ENCODE measurements at places on chromosomes 4 and X.
A peak's percentile ranks its signal among the peaks of the same experiment; 100 is the strongest.

DNA sequence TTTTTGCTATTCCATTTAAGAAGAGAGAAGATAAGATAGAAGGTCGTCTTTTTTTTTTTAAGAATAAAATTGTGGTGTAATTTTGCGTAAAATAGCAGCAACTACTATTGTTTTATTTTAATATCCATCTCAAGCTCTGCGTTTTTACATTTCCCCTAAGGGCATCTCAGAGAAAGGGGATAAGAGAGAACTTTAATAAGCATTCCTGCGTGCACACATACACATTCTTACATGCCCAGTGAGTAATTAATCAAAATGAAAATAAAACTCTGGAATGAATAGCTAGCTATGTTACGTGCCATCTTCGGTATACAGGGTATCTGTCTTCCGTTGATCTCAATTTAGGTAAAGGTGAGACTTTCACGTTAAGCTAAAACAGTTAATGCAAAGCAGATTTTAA is 200.3 kb upstream of the TENM3 start:
- DNase-seq = no peak

DNA sequence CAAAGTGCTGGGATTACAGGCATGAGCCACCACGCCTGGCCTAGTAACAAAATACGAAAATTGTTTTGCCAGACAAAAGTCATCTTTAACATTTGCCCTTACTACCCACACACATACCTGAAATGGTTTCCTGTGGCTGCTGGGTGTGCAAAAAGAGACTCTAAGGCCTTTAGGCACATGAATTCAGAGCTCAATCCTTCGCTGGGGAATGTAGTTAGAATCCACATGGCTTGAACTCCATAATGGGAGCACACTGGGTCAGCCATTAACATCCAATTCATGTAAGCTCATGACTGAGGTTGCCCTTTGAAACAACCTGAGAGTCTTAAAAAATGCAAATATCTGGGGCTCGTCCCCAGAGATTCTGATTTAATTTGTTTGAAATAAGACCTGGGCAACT is 87.8 kb downstream of the HPGD start:
- DNase-seq = no peak

GRCh38 chrX:88865634-88866033 is 118.6 kb downstream of the CPXCR1 start:
- no peak for DNase-seq

DNA sequence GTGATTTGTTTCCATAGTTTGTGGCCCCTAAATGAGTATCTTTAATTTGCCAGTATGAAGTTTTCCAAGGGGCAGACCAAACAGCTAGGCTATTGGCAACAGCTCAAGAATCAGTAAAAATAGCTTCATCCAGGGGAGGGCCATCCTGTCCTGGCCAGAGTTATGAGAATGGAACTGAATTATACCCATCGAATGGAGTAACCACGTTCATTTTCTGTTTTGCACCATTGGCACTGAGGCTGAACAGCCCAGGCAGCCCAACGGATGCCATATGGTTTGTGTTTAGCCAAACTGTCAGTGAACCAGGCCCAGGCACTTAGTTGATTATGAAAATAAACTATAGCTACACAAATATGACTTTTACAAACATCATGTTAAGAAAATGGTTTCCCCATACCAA is 17.7 kb upstream of the ASB5 start:
- DNase-seq = no peak

GRCh38 chr4:139973015-139973414 is 181.0 kb downstream of the MAML3 start:
- DNase-seq = no peak

DNA sequence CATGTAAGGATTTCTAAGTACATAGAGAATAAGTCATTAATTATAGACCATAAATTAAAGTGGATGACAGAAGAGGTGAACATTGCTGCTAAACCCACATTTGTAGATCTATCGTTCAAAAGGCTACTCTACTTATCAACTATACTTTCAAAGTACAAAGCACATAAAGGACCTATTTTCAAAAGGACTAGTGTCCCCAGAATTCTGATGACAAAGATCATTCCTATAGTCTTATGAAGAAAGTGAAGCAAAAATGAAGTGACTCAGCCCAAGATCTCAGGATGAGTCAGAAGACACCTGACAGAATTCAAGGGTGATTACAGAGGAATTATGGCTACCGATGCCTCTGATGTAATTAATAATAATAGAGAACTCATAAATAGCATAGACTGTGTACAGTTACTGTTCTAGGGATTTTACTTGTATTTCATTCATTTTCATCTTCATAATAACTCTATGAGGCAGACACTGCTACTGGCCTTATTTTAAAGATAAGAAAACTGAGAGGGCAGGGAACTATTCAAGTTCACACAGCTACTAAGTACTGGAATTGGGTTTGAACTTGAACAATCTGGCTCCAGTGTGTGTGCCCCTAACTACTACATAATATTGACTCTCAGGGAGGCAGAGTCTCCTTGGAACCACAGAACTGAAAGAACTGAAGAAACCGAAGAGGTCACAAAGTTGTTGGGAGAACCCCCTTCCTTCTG is 17.1 kb downstream of the USP46 start:
- no peak for DNase-seq

DNA sequence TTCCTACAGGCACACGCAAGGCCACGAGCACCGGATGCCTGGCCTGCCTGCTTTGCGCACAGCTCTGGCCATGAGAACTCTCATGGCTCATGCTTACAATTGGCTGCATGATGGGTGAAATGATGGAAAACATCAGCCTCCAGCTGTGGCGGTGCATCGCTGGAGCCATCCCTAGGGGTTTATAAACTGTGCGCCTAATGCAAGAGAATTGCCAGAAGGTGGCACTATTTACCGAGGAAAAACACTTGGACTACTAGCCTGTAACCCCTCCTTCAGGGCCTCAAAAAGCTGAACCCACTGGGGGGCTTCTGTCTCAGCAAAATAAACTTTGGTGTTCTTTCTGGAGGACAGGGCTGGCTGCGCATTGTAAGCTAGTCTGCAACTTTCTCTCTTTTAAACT is 51.9 kb downstream of the PHKA2 start:
- DNase-seq = no peak

GRCh38 chr4:78684325-78685079 is 91.6 kb upstream of the BMP2K start:
- no peak for DNase-seq

DNA sequence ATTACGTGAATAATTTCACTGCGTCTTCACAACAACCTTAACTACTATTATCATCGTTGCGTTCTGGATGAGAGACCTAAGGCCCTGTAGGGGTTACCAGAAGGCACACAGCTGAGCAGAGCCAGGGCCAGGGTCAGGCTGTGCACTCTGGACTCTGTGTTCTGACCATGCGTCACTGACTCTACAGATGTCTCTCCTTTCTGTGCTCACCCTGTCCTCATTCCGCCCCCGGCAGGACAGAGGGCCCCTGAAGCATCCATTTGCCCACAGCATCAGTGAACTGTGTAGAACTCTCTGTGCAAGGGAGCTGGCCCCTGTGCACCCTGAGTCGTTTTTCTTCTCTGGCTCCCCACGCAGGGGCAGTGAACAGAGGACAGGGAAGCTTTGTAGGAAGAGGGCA is 21.3 kb downstream of the GPKOW start:
- no peak for DNase-seq

- DNase-seq = no peak
Measured at GRCh38 chrX:105765691-105766090, 56.6 kb upstream of the NRK start.

DNA sequence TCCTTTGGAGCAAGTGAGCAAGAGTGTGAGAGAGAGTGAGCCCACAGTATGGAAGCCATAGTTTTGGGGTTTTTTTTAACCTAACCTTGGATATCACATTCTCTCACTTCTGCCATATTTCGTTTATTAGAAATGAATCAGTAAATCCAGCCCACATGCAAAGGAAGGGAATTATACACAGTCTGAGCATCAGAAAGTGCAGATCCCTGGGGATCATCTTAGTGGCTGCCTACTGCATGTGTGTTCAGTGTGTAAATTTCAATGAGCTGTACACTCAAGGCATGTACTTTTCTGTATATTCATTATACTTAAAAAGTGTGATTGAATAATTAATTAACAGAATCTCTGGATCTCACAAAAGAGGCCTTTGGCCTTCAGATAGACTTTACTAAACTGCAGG is 133.8 kb upstream of the PRPS2 start:
- DNase-seq = no peak

DNA sequence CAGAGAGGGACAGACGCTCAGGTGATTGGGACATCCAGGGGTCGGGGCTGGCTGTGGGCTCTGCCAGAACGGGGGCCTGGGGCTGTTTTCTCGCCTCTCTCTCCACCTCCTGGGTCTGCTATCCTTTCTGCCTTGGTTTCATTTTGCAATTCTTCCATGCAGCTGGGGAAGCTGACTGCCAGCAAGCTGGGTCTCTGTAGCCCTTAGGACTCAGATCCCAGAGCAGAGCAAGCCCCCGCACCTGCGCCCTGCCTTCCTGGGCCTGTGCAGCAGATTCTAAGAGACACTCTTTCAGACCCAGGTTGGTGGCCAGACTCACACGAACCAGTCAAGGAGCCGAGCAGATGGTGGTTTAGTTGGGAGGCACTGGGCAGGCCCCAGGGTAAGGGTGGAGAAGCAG is 59.1 kb upstream of the GRPEL1 start:
- no peak for DNase-seq

GRCh38 chr4:111814961-111815360 is 330.3 kb upstream of the FAM241A start:
- DNase-seq = no peak

DNA sequence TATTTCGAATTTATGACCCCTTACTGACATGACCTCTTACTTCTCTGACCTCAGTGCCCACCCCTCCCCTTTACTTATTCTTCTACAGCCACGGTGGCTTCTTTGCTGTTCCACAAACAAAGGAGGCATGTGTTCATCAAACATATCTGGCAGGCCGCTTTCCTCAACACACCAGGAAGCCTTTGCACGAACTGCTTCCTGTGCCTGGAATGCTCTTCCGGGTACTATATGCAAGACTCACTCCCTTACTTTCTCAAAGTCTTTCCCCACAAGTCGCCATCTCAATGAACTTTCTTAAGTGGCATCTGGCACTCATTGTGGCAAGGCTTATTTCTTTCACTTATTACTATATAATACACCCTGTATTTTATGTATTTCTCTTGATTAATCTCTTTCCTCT is 351.5 kb upstream of the DDX53 start:
- DNase-seq = no peak

DNA sequence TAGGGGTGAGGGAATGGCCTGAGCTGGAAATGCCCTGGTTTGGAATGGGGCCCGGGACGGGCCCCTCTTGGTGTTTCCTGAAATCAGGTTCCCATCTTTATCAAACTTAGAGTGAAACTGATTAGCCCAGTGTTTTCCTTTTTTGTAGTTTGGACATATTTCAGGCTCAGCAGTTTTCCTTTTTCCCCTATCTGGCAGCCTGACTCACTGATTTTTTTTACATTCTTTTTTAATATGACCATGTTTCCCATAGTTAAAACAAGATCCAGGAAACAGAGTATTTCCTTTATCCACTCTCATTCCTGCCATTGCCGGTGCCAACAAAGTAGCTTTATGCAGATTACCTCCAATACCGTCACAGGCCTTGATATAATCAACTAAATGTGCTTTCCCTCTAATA is 20.5 kb upstream of the C4orf17 start:
- DNase-seq = no peak

GRCh38 chr4:73713650-73714049 is 26.7 kb upstream of the CXCL8 start:
- DNase-seq = no peak

GRCh38 chrX:42615161-42615563 is 162.8 kb downstream of the PPP1R2C start:
- DNase-seq = no peak

DNA sequence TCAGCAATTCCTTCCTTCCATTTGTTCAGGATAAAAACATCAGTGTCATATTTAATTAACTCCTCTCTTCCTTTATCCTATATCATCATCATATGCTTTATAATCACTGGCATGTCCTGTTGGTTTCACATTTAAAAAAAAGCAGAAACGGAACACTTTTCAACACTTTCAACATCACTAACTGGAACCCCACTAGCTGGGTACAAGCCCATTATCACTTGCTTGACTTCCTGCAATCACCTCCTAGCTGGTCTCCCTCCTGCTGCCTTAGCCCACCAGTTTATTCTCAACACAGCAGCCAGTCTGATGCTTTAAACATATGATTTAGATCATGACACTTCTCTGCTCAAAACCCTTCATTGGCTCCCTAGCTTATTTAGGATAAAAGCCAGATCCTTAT is 116.4 kb upstream of the LSM6 start:
- DNase-seq = no peak

- no peak for DNase-seq
Measured at GRCh38 chr4:153465615-153466080, 512 bp upstream of the TMEM131L start.

DNA sequence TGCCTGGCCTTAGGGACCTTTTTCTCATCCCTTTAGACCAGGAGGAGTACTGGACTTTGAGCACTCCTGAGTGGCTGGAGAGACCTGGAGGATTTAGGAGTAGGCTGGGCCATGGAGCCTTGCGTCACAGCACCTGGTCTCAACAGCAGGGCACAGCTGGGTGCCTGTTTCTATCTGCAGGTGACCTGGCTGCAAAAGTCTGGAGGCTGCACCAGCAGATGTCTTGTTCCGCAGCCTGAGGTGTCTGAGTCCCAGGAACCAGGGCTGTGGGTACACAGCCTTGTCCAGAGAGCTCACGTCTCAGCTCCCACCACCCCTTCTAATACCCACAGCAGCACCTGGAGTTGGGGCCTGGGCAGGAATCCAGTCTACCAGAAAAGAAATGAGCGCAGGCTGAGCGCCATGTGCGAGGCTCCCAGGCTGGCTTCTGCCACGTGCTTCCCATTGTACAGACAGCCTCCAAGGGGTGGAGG is 5.0 kb upstream of the NSD2 start:
- DNase-seq = no peak

GRCh38 chrX:9835585-9836210 is 49.5 kb downstream of the SHROOM2 start:
- no peak for DNase-seq

- DNase-seq = no peak
Measured at GRCh38 chr4:98181809-98182208, 38.5 kb upstream of the STPG2 start.

- DNase-seq = peak; percentile 4
Measured at GRCh38 chrX:37825215-37825842, 22.0 kb downstream of the DYNLT3 start.

- DNase-seq = no peak
Measured at GRCh38 chr4:117623326-117623725, 411.0 kb upstream of the NDST3 start.

DNA sequence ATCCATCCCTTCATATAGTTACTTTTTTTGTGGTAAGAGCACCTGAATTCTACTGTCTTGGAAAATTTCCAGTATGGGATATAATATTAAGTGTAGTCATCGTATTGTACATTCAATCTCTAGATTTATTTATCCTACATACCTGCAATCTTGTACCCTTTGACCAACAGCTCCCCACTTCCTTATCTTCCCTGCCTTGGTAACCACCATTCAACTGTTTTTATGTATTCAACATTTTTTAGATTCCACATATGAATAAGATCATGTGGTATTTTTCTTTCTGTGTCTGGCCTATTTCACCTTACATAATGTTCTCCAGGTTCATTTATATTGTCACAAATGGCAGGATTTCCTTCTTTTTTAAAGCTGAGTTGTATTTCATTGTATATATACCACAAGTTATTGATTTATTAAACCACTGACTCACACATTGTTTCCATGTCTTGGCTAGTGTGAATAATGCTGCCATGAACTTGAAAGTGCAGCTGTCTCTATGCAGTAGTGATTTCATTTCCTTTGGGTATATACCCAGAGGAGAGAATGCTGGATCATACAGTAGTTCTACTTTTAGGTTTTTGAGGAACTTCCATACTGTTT is 572.5 kb downstream of the MAGEB5 start:
- DNase-seq = no peak
